CD4-positive, alpha-beta T cell treated with Interleukin-6 at 100 ng/mL for 8 hours (primary cell): ENCODE measurements at places on chromosomes 2 and 18.

- DNase-seq, result no peak
Observed at GRCh38 chr2:33634261-33634910, 35.3 kb upstream of the FAM98A start.

DNA sequence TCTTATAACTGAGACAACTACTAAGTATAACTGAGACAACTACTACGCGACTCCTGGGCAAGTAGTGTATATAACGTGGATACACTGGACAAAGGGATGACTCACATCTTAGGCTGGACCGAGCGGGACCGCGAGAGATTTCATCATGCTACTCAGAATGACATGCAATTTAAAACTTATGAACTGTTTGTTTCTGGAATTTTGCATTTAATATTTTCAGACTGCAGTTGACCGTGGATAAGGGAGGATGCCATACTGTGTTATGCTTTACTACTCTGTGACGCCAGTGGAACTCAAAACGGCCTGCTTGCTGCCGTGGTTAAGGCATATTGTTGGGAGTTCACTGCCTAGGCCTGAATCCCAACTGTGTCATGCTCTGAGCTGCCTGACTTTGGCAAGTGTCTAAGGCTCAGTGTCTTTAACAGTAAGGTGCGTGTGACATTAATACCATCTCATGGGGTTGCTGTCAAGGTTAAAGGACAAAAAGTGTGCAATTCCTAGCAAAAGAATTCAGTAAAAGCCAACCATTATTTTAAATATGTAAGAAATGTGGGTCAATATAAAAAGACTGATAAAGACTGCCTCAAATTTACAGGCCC lies 64.6 kb downstream of the BMP10 start:
- no peak for DNase-seq

DNA sequence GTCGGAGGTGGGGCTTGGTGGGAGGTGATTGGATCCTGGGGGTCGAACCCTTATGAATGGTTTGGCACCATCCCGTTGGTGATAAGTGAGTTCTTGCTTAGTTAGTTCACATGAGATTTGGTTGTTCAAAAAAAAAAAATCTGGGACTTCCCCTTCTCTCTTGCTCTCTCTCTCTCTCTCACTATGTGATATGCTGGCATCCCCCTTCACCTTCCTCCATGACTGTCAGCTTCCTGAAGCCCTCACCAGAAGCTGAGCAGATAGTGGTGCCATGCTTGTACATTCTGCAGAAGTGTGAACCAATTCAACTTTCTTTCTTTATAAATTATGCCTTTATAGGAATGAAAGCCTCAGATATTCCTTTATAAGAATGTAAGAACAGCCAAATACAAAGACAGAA lies 269.7 kb upstream of the APCDD1 start:
- DNase-seq, result no peak

GRCh38 chr2:66490588-66491001 lies 55.7 kb downstream of the MEIS1 start:
- no peak for DNase-seq

- peak; percentile 17 for DNase-seq
Observed at GRCh38 chr2:102839668-102840388, 78.0 kb downstream of the TMEM182 start.

DNA sequence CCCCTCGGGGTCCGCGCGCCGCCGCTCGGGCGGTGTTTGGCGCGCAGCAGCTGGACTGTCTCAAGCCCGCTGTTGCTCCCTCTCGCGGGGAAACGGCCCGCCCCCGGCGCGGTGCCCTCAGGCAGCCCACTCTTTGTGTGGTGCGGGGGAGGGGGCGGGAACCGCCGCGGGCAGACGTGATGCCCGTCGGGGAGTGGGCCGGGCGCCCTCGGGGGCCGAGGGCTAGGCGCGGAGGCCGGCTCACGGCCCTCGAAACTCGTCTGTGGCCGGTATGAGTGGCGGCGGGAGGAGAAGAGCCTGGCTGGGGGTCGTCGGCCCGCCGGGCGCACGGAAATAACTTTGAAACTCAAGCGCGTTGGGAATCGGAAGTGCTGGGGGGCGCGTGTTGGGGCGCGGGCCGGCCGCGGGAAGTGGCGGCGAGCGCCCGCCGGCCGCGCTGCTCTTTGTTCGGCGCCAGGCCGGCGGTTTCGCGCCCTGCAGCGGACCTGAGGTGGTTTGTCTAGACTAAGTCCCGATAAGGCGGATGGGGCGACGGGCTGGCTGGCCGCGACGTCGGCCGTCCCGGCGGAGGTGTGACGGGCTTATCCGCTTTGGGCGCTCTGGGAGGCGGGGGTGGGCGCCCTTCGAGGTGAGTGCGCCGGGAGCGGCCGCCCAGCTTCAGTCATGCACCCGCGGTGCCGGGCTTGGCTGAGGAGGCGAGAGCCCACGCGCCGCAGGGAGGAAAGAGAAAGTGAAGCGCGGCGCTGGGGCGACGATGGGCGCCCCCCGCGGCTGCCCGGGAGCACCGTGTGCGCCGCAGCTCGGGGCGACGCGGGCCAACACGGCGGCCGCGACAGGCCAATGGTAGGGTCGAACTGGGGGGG lies 679 bp downstream of the PTMA start:
- DNase-seq, result peak; percentile 34

- DNase-seq, result no peak
Observed at GRCh38 chr18:11040823-11041656, 108.3 kb downstream of the PIEZO2 start.

DNA sequence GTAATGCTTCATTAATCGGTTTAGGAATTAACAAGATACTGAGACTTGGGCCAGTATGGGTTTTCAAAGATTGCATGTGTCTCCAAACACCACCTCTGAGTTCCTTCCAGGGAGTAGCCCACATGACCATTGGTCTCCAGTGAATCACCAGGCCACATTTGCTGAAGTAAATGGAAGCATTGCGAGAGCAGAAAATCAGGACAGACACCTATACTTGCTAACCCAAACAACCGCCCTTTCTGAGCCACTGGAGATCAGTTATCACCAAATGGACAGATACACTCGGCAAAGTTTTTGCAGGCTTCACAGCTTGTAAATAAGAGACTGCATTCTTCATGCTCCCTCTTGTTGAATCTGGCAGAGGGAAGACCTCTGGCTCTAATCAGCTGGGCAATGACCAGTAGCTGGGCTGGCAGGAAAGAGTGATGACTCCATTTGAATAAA lies 40.9 kb downstream of the GATA6 start:
- DNase-seq, result no peak

DNA sequence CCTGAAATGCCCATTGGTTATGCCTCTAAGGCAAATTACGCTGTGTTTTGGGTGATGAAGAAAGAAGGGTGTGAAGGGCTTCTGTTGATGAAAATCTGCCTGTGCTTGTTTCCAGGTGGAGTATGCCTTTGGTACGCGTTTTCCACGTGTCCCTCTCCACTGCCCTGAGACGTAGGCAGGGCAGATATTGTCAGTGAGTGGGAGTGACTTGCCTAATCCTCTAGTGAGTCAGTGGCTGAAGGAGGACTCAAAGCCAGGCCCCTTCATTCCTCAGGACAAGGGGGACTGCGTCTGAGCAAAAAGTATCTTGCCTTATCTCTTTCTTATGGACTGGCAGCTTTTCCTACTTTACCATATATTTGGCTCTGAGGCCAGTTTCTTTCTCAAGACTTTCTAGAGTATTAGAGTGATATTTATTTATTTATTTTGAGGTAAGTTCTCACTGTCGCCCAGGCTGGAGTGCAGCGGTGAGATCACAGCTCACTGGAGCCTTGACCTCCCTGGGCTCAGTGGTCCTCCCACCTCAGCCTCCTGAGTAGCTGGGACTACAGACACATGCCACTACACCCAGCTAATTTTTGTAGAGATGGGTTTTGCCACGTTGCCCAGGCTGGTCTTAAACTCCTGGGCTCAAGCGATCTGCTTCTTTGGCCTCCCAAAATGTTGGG lies 10.2 kb downstream of the RALB start:
- DNase-seq, result no peak
